ENCODE measurements at places on chromosomes 3 and 15.

DNA sequence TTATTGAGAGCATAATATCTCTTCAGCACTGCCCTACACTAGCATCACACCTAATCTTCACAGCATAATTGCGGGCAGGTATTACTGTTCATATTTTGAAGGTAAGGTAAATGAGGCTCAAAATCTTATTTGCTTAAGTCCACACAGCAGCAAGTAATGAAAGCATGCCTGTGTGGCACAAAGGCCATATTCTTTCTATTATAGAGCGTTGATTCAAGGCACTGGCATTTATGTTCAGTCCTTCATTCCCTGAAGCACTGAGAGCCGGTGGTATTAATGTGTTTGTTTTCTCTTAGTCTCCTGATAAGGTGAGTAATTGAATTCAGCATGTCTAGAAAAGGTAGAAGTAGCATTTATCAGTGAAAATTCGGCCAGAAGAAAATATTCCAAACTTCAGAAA is 231.2 kb downstream of the BBX start:
- DNase-seq = no peak

- no peak for DNase-seq
These were observed 6.0 kb downstream of the CTSH start for GRCh38 chr15:78938658-78939488.

DNA sequence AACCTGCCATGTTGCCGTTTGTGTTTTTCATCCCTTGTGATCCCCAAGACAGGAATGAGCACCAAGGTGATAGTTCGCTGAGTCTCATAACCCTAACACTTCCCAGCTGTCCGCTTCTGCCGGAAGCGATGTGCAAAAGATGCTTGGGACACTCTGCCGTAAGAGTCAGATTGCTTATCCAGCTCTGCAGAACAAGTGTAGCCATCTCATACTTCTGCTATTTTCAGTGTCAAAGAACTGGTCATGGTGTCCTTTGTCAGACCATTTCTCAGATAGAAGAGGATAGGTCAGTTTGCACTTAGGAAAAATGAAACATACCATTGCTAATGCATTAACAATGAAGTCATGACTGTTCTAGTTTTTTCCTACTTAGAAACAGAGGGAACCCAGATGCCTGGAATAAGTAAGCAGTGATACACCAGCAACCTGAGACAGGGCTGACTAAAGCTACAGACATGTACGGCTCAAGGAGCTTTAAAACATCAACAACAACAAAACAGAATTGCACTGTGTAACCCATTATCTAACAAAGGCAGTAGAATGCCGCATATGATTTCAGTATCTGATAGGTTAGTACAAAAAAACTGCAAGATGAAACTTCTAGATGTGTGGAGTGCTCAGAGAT is 134.0 kb upstream of the IL12A start:
- DNase-seq = no peak

DNA sequence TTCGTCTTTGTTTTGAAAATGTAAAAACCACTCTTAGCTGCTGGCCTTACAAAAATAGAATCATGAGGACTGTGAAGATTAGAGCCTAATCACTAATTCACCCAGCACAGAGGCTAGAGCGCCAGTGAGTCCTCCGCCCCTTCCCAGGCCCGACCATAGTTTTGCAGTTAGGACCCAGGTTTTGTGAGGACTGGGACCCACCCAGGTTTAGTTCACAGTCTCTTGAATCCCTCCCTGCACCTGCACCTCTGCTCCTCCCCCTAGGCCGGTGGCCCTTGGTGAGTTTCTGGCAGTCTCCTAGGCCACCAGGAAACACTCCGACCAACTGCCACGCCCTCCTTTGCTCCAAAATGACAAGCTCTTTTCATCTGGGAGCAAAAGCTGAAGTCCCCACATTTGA is 136.0 kb upstream of the CCDC54 start:
- DNase-seq = peak; percentile 17

GRCh38 chr15:85356276-85356675 is 24.1 kb upstream of the AKAP13 start:
- no peak for DNase-seq

Data from activated CD4-positive, alpha-beta T cell treated with anti-CD3 and anti-CD28 coated beads for 48 hours (primary cell).